GM04504 (cell line): ENCODE measurements at places on chromosomes 4 and X.

DNA sequence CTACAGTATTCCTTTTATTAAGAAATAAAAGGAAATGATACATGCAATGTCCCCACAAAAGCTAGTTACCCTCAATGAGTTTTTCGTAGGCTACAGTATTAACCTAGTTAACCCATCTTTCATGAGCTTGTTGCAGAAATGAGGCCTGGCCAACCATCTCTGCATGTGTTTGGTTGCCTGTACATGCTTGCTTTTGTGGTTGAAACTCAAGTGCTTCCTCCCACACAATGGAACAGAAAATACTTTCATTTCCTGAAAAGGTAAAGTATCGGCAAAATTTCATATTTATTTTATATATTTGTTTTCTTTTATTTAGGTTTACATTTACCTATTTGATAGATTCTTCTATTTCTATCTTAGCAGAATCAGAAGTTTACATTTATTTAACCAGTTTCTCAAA is 214.6 kb upstream of the FAM241A start:
- DNase-seq = no peak

DNA sequence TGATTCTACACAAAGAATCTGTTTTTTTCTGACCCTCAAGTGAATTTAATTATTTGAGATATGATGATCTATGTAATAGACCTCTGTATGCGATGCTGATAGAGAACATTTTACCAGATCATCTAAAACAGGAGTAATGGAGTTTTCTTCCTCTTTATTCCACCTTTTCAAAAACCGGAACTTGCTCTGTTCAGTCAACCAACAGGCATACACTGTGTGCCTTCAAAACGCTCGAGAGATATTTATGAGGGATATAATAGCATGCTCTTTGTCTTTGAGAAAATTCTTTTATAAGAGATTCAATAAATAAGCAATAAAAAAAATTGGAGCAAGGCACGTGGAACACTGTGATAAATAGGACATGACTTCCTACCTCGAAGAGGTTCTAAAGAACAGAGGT is 2.0 kb downstream of the NYX start:
- DNase-seq = no peak

GRCh38 chr4:157012781-157013180 is 41.2 kb upstream of the PDGFC start:
- no peak for DNase-seq

DNA sequence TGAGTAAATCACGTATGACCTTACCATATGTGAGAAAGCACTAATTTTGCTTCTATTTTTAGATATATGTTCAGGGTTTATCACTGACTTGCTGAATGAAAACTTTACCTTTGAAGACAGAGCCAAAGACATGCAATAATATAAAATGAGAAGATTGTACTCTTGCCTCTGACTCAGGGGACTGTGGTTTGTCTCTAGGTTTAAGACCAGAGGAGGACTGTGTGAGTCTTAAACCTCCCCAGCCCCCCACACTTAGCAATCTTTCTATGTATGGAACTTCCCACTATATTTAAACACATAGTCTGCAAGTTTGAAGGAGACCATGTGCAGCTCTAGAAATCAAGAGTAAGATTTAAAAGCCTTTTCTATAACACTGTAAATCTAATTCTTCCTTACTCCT is 368.7 kb upstream of the FAM241A start:
- DNase-seq = no peak

GRCh38 chr4:110170861-110171260 is 27.6 kb downstream of the ELOVL6 start:
- no peak for DNase-seq

DNA sequence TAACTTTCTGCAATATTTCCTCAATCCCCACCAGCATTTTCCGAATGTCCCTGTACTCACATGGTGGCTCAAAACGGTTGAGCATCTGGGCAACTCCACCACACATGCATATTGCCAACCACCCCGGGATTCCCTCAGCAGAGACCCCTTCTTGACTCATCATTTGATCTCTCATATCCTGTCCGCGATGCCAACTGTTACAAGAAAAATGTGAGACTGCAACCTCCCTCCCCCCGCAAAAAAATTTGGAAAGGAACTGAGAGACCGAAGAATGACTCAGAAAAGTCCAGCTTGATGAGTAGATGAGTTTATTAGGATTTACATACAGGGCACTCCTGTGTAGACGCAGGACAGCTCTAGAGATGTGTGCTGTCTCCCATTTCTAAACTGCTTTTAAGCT is 561.4 kb downstream of the ZIC3 start:
- peak; percentile 4 for DNase-seq

- DNase-seq = no peak
These were observed 67.9 kb upstream of the SOX3 start for GRCh38 chrX:140572724-140573123.

GRCh38 chr4:188596021-188596420 is 456.8 kb downstream of the TRIML1 start:
- DNase-seq = no peak

- no peak for DNase-seq
These were observed 197.8 kb downstream of the PDGFC start for GRCh38 chr4:156773648-156774357.

DNA sequence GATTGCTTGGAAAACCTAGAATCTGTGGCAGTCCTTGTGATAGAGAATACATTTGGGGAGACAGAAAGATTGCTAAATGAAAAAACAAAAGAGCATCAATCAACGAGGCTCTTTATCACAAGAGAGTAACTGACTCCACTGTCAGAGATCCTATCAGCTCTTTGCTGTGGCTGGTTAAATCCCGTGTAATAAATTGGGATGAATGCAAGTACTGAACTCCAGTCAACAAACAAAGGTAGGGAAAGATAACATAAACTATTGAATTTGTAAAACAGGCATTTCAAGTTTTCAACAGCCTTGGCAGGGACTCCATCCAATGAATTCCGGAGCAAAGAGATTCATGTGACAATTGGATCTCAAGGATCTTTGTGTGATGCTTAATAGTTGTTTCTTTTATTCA is 21.3 kb downstream of the MMRN1 start:
- no peak for DNase-seq

GRCh38 chr4:126247409-126247808 is 932.7 kb downstream of the FAT4 start:
- no peak for DNase-seq

GRCh38 chrX:68897118-68897945 is 68.5 kb downstream of the EFNB1 start:
- DNase-seq = no peak

DNA sequence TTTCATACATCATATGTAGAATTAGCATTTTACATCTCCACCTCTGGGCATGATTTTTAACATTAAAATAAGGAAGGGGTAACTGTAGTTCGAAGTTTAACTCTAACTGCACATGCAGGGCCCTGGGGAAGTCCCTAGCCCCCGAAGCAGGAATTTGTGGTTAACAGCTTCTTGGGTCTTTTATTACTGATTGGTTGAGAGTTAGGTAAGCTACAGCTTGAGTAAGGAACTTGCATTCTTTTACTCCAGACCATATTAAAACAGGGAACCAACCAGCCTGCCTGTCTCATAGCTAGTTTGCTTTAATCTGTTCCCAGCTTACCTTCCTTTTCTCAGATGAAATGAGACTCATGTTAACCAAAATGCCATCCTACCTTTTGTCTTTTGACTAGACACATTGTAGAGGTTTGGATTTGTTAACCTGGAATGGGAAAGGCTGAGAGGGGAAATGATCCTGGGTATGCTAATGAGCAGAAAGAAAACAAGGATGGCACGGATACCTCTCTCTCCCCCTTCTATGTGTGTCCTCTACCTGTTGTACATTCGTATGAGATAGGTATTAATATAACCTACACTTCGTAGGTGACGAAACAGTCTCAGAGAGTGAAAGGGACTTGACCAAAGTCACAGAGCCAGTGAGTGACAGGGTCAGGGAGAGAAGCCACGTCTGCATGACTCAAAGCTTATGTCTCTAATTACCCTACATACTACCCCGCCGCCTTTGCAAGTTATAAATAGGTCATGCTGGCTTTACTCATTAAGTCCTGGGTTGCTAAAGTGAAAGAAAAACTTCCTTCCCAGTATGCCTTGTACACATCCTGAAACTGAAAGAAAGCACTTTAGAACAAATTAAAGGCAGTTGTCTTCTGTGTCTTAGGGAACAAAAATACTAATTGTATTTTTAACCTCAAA is 119.5 kb upstream of the AFF2 start:
- no peak for DNase-seq

DNA sequence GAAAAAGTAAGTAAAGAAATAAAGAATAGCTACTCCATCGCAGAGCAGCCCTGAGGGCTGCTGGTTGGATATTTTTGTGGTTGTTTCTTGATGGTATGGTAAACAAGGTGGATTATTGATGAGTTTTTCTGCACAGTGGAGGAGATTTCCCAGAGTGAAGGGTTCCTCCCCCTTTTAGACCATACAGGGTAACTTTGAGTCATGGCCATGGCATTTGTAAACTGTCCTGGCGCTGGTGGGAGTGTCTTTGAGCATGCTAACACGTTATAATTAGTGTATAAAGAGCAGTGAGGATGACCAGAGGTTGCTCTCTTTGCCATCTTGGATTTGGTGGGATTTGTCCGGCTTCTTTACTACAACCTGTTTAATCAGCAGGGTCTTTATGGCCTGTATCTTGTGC is 128.2 kb downstream of the ASMT start:
- DNase-seq = no peak

GRCh38 chr4:79662651-79663050 is 254.6 kb upstream of the GK2 start:
- no peak for DNase-seq

DNA sequence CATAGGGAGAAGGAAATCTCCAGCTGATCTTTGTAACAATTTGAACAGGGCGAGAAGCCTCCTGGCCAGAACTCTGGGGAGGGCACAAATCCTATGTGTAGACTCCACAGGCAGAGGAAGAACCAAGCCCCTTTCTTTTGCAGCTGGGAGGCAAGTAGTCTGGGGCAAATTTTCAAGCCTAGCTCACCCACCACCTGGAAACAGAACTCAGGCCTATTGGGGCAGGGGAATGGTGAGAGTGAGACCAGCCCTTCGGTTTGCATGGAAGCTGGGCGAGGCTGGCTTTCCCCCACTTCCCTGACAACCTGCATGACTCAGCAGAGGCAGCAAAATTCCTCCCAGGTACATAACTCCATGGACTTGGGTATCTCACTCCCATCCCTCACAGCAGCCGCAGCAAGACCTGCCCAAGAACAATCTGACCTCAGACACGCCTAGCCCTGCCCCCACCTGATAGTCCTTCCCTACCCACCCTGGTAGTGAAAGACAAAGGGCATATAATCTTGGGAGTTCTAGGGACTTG is 138.2 kb downstream of the EMCN start:
- no peak for DNase-seq

- no peak for DNase-seq
These were observed 64.0 kb downstream of the PTTG2 start for GRCh38 chr4:38024206-38024509.

DNA sequence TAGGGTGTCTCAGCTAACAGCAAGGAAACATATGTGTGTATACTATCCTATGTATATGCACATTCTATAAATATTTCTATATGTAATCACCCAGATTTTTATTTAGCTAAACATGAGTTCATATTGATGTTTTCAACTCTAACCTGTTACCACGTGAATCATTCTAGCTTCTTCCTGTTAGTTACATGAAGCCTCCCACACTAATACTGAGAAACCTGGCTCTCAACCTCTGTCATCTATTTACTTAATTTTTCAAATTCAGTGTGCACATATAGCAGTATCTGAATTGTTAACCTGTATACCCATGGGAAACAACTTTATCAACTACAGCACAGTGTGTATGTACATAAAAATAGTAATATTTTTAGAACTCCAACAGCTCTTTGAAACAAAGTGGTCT is 57.3 kb downstream of the KLF8 start:
- no peak for DNase-seq

DNA sequence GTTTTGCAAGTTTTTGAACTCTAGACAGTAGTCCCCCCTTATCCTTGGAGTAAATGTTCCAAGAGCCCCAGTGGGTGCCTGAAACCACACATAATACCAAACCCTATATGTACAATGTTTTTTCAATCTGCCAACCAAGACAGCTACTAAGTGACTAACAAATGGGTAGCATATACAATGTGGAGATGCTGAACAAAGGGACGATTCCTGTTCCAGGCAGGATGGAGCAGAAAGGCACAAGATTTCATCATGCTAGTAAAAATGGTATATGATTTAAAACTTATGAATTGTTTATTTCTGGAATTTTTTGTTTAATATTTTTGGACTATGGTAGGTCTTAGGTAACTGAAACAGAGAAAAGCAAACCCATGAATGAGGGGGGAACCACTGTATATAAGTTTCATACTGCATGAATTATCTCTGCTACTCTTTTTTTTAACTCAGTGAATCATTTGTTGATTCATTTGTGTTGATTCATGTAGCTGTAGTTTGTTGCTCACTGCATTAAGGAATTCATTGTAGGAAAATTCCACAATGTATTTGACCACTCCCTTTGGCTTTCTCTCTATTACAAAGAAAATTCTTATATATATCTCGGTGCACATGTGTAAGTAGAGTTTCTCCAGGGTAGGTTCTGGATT is 21.9 kb upstream of the ANXA3 start:
- peak; percentile 33 for DNase-seq

GRCh38 chr4:54091637-54092404 is 8.1 kb upstream of the GSX2 start:
- peak; percentile 35 for DNase-seq

- peak; percentile 60 for DNase-seq
These were observed 46.6 kb downstream of the CCNG2 start for GRCh38 chr4:77203380-77204197.

GRCh38 chr4:146124023-146124680 is 51.4 kb upstream of the LSM6 start:
- no peak for DNase-seq

GRCh38 chr4:137387924-137388323 is 144.4 kb downstream of the PCDH18 start:
- no peak for DNase-seq

- DNase-seq = no peak
These were observed 7.6 kb downstream of the HS3ST1 start for GRCh38 chr4:11421116-11421515.

DNA sequence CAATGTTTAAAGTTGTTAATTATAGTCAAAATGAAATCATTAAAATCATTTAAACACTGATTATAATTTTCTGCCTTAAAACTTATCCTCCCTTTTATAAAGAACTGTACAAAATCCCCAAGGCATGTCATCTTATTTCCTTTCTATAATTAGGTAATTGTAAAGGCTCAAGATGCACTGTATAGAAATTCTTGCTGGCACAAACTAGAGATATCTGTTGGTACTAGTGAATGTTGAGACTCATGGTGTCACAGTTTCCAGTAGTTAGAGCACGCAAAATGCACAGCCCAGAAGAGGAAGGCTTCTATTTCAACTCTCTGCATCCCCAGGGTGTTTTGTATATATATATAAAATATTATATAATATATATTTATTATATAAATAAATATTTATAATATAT is 22.7 kb upstream of the PLA2G12A start:
- DNase-seq = no peak

- no peak for DNase-seq
These were observed 77.9 kb upstream of the ADRA2C start for GRCh38 chr4:3688018-3688998.

DNA sequence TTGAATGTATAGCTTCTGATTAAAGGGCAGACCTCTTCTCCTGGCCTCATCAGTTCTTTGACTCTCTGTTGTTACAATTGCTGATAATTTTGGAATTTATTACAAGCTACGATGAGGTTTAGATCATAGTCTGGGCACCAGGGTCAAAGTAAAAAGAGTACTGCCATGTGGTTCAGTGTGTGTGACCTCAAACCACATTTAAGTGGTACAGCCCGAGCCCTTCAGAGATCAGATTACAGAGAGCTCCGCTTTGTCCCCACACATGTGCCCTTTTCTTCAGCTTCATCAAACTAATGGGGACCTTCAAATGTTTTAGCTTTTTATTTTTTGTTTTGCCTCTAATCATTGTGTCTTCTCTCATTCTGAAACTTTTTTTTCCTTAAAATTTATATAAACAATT is 37.1 kb downstream of the SPANXN2 start:
- no peak for DNase-seq
